ENCODE measurements at places on chromosomes 2 and 18.

GRCh38 chr2:33497221-33497650, 20.8 kb downstream of the RASGRP3 start:
- H3K27ac ChIP-seq = peak overlapping the region; percentile 69
- H3K4me1 ChIP-seq = peaks cover 71% of the 10 kb centered on the region
- no peak for DNase-seq
- H3K27me3 ChIP-seq = no peaks in the 10 kb centered on the region

DNA sequence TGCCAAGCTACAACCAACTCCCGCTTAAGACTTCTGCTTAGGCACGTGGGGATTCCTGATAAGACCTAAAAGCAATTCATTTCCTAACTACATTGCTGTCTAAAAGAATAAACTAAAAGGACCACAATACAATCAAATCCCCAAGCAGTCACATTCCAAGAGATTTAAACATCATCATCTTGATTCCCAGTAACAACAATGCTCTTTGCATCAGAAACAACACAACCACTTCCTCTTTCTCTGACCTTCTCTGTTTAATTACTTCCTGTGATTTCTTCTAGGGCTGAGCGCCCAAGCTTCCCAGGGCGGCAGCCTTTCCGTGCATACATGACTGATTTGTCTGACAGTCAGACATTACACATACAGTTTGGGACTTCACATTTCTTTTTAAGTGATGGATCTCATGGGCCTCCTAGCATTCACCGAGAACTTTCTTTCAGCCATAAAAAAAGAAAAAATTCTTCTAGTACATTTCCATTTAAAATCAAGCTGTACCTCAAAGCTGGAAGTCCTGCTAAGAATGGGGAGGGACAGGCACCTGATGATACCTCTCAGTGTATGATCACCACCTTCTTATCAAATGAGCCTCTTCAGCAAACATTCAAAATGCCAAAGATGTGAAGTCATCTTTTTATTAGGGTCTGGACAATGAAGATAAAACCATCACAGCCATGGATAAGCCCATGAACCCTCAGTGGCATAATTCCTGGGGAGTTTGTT, 11.5 kb downstream of the SPRED2 start:
- H3K36me3 ChIP-seq = no peaks in the 10 kb centered on the region
- peak; percentile 80 for DNase-seq
- peaks cover 17% of the 10 kb centered on the region for H3K4me1 ChIP-seq
- H3K27me3 ChIP-seq = peaks cover 4% of the 10 kb centered on the region
- H3K27ac ChIP-seq = no peak overlapping the region

DNA sequence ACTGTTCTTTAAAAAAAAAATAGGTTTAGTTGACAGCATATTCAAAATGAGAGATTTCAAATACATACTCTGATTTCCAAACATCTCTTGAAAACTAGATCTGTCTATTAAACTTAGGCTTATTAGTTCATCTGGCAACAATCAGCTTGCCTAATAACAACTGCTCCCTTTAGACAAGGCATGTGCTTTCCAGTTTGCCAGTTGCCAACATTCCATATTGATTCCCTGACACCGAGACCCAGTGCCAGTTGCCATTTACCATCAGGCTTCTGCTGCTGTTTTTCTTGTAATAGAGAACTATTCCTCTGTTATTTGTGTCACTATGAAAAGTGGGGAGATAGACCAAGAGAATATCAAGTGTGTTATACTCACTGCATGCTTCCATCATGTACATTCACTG, 256.0 kb downstream of the C1D start:
- no peaks in the 10 kb centered on the region for H3K36me3 ChIP-seq
- no peaks in the 10 kb centered on the region for H3K27me3 ChIP-seq

DNA sequence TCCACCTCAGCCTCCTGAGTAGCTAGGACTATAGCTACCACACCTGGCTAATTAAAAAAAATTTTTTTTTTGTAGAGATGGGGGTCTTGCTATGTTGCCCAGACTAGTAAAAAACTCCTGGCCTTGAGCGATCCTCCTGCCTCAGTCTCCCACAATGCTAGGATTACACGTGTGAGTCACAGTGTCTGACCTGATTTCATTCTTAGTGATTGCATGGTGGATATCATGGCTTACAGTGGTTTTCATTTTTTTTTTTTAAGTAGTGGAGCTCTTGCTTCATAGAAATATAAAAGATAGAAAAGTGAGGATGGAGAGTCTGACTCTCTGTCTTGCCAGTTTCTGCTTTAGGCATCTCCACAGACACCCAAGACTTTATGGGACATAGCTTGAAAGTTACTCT, 83.6 kb downstream of the CDC42EP3 start:
- no peak overlapping the region for H3K4me3 ChIP-seq
- H3K27me3 ChIP-seq = no peaks in the 10 kb centered on the region
- H3K36me3 ChIP-seq = no peaks in the 10 kb centered on the region

DNA sequence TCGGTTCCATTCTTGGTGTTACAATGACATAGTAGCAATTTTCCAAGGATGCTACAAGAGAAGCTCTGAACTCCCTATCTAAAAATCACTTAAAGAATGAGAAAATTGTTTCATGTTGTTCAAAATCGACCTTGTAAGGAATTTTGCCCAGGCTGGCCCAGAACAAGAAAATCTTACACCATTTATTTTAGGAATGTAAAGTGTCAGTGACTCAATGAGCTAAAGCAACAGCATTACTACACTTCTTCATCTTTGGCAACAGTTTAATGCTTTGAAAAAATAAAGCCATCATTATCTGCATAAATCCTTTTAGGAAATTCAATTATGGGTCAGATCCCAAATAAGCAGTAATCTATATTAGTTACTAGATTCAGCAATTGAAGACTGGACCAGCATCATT, 38.6 kb downstream of the SLC25A12 start:
- no peaks in the 10 kb centered on the region for H3K27me3 ChIP-seq
- no peak for DNase-seq
- H3K4me1 ChIP-seq = no peaks in the 10 kb centered on the region
- H3K4me3 ChIP-seq = no peak overlapping the region

DNA sequence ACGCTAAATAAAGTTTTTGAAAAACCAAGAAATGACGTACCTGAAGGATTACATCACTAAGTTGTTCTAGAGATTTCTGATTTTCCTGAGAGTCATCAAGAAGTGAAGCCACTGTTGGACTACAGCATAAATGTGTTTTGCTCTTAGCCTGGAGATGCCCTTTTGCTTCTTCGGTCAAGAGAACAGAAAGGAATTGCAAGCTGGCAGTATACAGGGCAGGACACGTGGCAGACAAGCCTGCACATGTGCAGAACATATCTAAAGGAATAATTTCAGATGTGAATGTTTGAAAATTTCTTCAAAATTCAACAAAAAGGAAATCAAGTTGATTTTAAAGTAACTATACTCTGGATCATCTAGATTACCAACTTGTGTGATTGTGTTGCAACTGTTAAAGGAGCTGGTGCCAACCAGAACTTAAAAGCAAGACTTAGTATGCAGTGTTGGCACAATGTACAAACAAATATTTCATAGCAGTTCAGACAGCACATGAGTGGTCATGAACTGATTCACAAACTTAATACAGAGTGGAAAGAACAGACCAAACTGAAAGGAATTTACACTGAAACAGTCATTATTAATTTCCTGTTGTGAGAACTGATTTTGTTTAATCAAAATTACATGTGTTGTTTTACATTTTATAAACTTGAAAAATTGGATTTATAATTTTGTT, 100.4 kb upstream of the CD226 start:
- no peaks in the 10 kb centered on the region for H3K27me3 ChIP-seq
- no peak overlapping the region for H3K4me3 ChIP-seq
- DNase-seq = no peak
- H3K4me1 ChIP-seq = no peaks in the 10 kb centered on the region

- H3K27me3 ChIP-seq = no peaks in the 10 kb centered on the region
- peak overlapping the region; percentile 93 for H3K27ac ChIP-seq
- no peak for DNase-seq
- no peak overlapping the region for H3K4me3 ChIP-seq
- no peaks in the 10 kb centered on the region for H3K36me3 ChIP-seq
Observed at GRCh38 chr2:54581326-54582039, 125.4 kb downstream of the SPTBN1 start.

- H3K36me3 ChIP-seq = no peaks in the 10 kb centered on the region
- no peaks in the 10 kb centered on the region for H3K4me1 ChIP-seq
- no peak for DNase-seq
- H3K4me3 ChIP-seq = no peak overlapping the region
- no peak overlapping the region for H3K27ac ChIP-seq
- H3K27me3 ChIP-seq = no peaks in the 10 kb centered on the region
Observed at GRCh38 chr2:157559061-157559460, 69.6 kb downstream of the ACVR1C start.

DNA sequence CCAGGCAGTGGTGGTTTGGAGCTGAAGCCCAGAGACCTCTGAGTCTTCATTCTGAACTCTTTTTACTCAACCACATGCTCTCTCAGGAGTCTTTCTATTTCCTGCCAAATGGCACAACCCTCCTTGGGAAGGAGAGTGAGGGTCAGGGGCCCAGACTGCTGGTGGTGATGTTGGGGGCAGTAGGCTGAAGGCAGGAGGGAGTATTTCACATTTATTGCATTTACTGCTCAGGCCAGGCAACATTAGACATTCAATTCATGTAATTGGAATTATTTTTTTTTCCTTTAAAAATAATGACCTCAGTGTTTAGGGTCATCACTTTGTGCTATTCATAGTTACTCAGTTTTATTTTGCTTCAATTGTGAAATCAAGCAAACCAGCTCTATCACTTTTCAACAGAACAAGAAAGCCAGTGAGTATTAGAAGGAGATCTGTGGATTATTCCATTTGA, 311.3 kb upstream of the NT5C1B start:
- no peaks in the 10 kb centered on the region for H3K27me3 ChIP-seq
- peaks cover 7% of the 10 kb centered on the region for H3K4me1 ChIP-seq
- DNase-seq = no peak
- H3K36me3 ChIP-seq = no peaks in the 10 kb centered on the region

GRCh38 chr2:196586511-196586991, 53.0 kb upstream of the CCDC150 start:
- no peaks in the 10 kb centered on the region for H3K36me3 ChIP-seq
- no peaks in the 10 kb centered on the region for H3K4me1 ChIP-seq
- H3K27ac ChIP-seq = no peak overlapping the region
- peaks cover 20% of the 10 kb centered on the region for H3K27me3 ChIP-seq
- no peak overlapping the region for H3K4me3 ChIP-seq
- DNase-seq = no peak

DNA sequence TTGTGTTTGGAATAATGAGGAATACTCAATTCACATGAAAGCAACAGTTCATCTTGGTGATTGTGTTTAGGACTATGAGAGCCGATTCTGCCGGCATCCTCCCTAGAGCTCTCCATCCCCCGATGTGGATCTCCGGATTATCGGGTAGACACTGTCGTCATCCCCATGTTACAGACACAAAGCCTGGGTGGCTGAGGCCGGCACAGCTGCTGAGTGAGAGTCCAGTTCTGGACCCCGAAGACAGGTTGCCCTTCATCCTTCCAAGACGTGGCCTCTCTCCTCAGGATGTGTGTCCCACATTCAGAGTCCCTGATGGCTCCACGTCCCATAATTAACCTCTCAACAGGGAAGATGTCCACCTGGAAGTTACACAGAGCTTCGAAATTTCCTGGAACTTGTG, 129.3 kb downstream of the HDAC4 start:
- no peak overlapping the region for H3K27ac ChIP-seq
- H3K4me1 ChIP-seq = peaks cover 98% of the 10 kb centered on the region
- H3K4me3 ChIP-seq = no peak overlapping the region
- peak; percentile 70 for DNase-seq

- no peak for DNase-seq
- no peak overlapping the region for H3K4me3 ChIP-seq
- no peaks in the 10 kb centered on the region for H3K36me3 ChIP-seq
- H3K27me3 ChIP-seq = no peaks in the 10 kb centered on the region
- H3K4me1 ChIP-seq = no peaks in the 10 kb centered on the region
- no peak overlapping the region for H3K27ac ChIP-seq
Observed at GRCh38 chr2:135650721-135651120, 90.9 kb upstream of the UBXN4 start.

DNA sequence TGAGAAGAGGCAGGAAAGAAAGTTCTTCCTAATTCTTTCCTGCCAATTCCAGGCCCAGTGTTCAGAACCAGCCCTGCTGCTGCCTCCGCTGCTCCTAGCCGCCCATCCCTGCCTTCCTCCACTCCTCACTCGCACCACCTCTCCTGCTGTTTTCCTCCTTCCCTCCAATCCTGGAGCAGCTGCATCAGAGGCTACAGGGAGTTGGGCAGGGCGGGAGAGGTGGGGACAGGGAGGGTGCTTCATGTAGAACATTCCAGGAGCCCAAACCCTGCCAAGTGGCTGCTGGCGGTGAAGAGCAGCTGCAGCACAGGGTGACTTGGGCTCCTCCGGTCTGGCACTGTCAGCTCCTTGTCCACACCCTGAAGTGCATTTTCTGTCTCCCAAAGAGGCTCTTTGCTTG, 176.3 kb downstream of the TNS1 start:
- H3K4me3 ChIP-seq = no peak overlapping the region
- no peaks in the 10 kb centered on the region for H3K27me3 ChIP-seq
- peaks cover 23% of the 10 kb centered on the region for H3K36me3 ChIP-seq
- H3K27ac ChIP-seq = no peak overlapping the region

DNA sequence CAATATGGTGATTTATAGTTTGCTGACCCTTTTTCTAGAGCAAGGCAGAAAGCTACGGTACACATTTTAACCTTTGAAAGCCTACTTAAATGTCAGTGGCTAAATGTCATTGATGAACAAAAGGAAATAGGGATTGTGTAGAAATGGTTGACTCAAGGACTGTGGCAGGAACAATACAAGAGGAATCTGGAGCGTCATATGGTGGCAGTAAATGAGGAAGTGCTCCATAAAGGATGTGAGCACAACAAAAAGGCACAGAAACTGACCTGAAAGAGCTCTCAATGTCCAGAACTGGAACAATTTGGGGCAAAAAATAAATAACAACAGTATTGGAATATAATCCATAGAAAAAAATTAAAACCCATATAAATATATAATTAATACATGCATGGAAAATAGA, 443.9 kb upstream of the VRK2 start:
- no peak overlapping the region for H3K4me3 ChIP-seq
- H3K27ac ChIP-seq = no peak overlapping the region
- DNase-seq = no peak
- H3K36me3 ChIP-seq = no peaks in the 10 kb centered on the region
- H3K27me3 ChIP-seq = no peaks in the 10 kb centered on the region
- H3K4me1 ChIP-seq = peaks cover 15% of the 10 kb centered on the region

- no peak overlapping the region for H3K27ac ChIP-seq
- DNase-seq = no peak
- no peaks in the 10 kb centered on the region for H3K27me3 ChIP-seq
Observed at GRCh38 chr2:197179744-197180498, 130.7 kb downstream of the ANKRD44 start.

- H3K27me3 ChIP-seq = no peaks in the 10 kb centered on the region
- peak overlapping the region; percentile 2 for H3K27ac ChIP-seq
- peaks cover 3% of the 10 kb centered on the region for H3K4me1 ChIP-seq
Observed at GRCh38 chr2:218501665-218502064, 66.5 kb downstream of the USP37 start.

DNA sequence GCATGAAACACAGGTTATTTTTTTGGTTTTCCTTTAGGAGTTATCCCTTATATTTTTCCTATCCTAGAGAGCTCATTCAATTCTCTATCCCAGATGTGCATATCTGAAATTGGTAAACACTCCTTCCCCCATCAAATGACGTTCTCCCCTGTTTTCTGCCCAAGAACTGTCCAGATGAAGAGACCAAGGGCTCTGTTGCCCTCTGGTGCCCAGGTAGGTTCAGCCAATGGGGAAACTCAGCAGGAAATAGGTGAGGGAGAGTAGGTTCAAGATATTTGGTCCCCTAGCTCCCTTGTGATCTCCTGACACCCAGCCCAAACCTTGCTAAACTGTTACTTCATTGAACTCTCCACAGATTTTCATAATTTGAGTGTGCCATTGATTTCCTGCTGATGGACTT, 14.1 kb upstream of the INO80C start:
- H3K27me3 ChIP-seq = no peaks in the 10 kb centered on the region
- H3K4me3 ChIP-seq = no peak overlapping the region
- no peak overlapping the region for H3K27ac ChIP-seq

All from spleen (tissue), 13 donors.